ENCODE measurements at places on chromosomes 4 and X.

DNA sequence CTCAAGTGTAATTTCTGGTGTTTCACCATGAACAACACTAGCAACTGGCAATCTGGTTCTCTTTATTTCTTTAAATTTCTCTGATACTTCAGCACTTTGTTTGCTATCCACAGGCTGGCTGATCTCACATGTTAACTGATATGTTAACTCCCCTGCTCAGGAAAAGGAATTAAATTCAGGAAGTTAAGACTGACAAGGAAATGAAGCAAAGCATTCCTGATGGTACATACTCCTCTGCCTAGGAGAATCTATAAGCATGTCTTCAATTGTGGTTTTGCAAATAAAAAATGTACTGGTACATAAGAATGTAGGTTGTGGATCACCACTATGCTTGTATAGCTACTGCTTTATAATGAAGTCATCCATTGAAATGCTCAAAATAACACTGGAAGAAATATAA, 1119.2 kb upstream of the INTU start:
- no peak for DNase-seq

DNA sequence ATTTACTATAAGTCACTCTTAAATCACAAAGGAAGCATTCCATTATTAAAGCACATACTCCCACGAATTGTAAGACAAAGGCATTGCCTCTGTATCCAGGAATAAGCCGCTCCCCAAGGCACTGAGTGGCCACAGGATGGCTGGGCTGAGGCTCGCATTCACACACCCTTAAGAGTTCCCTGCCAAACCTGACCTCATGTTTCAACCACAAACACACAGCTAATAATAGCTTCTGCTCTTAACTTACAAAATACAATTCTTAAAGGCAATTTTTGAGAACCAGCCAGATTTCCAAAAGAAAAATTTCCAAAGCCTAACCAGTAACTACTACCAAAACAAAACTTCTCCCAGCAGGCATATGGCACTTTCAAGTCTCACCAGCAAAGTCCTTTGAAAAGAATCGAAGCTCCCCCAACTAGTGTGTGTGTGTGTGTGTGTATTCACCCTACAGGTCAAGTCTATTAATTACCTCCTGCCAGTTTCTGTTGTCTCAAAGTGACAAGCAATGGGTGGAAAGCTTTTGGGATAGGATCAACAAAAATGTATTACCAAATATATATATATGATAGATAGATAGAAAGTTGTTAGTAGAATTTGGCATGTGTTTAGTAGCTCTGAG, 36.0 kb downstream of the ARHGAP6 start:
- DNase-seq, result no peak

DNA sequence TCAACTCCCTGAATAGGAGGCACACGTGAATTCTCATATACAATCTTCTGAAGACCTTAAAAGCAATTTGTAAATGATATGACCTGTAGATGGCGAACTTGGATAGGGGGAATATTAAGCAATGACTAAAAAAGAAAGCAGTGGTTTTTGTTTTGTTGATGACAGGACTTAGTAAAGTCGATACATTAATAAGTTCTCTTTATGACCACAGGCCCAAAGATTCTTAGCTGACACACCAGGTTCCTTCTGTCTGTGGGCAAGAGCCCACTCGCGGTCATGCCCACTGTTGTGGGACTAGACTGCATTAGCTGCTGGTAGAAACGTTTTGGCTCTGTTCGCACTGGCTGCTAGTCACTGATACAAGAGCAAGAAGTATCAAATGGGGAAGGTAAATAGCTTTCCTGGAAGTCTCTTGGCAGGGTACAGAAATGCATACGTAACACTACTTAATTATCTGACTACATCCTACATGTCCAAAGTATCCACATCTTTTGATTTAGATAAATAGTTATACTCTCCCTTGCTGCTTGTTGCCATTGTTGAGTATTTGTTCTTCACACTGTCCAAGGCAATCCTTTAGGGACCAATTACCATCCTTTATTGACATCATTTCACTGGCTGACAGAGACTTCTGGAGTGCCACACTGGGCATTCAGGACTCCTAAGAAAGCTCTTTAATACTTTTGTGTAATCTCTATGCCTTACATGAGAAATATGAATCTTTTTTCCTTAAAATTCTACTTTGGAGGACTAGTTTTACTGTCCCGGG, 31.0 kb downstream of the ALPK1 start:
- DNase-seq, result no peak

- DNase-seq, result no peak
Measured at GRCh38 chr4:77044461-77045150, 31.2 kb downstream of the CCNI start.

GRCh38 chr4:6341696-6342095, 72.0 kb downstream of the WFS1 start:
- DNase-seq, result no peak

Measured in stimulated activated CD8-positive, alpha-beta memory T cell treated with anti-CD3 and anti-CD28 coated beads, Interleukin-7, amount 100 ng/mL, for 48 hours (primary cell).